ENCODE measurements at places on chromosomes 5 and 9.

DNA sequence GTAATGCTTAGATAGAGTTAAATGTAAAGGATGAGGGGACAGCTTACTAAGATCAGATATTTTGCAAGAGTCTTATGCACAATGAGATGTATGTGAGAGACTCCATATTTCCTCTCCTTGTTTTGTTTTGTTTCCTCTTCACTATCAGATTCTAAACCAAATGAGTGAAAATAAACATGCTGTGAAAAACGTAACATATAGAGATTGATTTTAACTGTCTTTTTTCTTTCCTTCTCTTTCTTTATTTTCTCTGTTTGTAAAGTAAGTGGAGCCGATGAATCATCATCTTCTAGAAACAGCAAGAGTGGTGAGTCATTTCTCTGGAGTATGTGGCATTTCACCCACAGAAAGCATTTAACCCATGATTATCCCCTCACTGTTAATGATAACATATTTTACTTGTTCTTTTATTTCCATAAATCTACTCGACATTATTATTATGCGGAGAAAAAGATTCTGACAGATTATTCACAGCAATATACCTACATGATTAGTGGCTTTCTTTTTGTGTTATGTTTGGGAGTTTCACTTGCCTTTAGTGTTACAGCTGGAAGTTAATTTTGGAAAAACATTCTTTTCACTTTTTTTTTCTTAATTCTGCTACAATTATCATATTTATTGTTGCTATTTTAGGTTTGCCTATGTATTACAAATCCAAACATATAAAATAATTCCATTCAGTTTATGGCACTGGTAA is 2.1 kb upstream of the ANXA1 start:
- no peak for DNase-seq

DNA sequence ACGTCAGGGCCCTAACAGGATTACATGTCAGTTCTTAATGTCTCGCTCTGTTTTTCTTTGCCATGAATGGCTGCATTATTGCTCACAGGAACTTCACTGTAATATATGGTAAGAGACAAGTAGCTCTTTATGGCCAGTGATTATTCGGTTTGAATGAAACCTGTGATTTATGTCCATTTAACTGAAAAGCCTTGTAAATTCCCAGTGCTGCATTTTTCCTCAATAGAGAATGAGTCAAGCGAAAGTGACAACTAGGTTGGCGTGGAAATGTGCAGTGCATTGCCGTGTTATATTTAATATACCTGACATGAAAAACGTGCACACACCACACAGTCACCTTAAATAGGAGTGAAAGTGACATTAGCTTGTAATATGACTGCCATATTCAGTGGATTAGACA is 163.1 kb downstream of the PBX3 start:
- DNase-seq, result no peak

DNA sequence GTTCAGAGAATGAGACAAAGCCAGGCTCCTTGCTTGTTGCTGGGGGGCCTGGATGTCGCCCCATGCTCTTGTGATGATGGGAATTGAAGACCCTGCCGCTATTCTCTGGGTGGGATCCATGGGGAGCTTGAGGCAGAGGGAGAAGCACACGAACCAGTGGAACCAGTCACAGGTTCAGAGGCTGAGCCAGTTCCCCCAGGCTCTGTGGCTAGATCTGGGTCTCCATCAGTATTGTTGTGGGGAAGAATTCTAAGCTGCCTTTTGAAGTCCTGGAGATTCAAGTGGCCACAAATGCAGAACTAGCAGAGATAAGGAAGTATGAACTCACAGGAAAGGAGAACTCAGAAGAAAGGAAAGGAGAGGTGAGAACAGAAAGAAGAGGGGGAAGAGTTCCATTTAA is 219.4 kb downstream of the MSX2 start:
- no peak for DNase-seq

- DNase-seq, result no peak
These were observed 125.1 kb downstream of the HACD4 start for GRCh38 chr9:20906326-20906725.

GRCh38 chr9:115694014-115694413 is 459.6 kb upstream of the PAPPA start:
- no peak for DNase-seq
